Hepatic stellate cell (primary cell): ENCODE measurements at places on chromosomes 6 and 20.

DNA sequence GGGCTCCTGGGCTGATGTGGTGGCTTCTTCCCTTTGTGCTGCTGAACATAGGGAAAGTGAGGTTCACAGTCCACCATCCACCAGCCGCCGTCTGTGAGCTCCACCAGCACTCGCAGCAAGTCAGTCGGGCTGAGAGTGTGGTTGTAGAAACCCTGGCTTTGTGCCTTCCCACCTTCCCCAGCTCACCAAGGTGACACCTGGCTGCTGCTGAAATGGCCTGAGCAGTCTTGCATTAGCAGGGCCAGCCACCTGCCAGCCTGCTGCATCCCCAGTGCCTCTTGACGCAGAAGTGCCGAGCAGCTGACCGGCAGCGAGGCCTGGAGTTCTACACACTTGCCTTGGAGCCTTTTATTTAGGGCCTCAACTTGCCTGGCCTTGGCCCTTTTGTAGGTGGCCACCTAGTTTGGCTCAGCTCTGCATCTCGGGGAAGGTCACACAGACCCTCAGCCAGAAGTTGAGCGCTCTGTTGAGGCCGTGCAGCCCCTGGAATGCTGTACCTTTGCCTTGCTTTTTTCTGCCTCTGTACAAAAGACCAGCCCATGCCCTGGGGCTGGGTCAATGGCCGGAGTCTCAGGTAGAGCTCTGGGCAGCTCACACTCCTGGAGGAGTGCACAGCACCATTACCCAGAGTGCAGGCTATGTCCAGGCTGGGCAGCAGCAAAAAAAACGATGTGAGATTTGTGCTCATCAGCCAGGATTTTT lies 76.5 kb downstream of the PTPN1 start:
- no peak for DNase-seq

DNA sequence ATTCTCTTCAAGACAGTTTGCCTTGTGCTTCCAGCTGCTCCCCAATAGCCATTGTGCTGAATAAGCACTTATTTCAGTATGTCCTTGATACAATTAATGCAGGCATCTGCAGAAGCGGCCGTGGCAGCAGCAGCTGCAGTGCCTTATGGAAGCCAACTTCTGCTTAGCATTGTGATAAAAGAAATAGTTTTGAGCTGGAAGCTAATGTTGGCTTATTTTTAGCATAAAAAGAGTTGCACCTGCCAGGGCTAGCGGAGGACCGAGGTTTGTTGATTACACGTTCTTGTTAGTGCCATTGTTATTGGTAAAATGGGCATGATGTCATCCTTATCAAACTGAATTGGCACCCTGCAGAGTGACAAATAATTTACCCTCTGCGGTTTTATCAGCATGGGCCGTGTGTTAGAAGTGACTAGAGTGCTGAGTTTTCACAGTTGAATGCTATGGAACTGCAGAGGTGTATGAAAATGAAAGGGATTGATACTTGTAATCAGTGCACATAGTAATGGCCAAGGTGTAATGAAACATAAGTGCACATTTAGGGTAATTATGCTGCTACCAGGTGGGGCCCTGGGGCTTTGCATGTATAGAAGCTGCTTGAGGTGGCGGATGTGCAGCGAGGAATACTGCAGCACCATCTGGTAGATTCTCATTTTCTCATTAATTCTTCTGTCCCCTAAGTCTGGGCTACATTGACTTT lies 334.3 kb downstream of the CDKAL1 start:
- DNase-seq: no peak

- no peak for DNase-seq
Measured at GRCh38 chr6:75029333-75029732, 176.5 kb downstream of the COL12A1 start.

DNA sequence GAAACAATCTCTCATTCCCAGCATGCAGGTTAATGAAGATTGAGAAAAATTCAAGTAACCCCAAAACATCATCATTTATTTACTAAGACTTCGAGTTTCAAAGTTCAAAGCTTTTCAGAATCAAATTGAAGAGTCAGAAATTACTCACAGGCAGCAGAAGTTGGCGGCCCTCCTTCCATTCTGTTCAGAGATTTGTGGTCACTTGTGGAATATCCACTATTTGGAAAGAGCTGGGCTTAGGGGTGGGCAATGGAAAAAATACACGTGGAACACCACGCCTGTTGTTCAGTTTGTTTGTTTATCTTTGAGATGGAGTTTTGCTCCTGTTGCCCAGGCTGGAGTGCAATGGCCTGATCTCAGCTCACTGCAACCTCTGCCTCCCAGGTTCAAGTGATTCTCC lies 108.6 kb upstream of the NAA20 start:
- no peak for DNase-seq

DNA sequence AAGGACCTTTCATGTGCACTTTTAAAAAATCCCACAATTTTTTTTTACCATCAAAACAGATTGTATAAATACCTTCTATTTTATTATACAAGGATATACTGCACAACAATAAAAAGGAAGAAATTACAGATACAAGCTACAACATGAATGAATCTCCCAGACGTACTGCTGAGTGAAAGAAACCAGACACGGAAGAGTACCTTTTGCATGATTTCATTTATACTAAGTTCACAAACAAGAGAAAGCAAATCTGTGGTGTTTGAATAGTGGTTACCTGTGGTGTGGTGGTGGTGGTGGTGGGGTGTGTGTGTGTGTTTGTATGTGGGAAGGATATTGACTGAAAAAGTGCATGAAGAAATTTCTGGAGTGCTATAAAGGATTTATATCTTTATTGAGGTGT lies 6.8 kb upstream of the PLCB4 start:
- no peak for DNase-seq

DNA sequence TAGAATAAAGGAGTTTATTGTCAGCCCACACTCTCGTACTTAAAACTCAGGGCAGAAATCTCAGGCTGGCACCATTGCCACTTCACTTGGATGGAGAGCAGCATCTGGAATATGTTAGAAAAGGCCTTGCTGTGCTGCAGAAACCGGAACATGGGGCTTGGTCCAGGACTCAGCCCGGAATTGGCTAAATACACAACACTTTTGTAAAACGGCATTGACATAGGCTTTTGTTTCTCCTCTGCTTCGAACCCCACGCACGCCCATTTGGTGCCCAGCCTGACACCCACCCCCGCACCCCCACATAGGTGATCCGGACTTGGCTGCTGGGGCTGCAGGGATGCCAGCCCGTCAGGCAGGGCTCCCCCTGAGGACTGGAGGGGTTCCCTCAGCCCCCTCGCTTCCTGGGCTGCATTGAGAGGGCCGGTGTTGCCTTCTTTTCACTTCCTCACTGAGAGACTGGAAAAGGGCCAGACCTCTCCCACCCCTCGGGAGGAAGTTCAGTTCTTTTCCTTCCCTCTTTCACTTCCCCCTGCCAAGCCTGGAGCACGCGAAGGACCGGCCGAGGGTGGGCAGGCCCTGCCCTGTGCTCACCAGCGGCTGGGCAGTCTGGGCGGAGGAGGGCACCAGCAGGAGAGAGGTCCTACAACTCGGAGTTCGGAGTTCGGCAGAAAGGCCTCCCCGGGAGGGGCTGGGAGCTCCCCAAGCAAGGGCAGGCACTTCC lies 17.9 kb upstream of the CST3 start:
- DNase-seq: no peak

GRCh38 chr6:111291336-111292259 lies 191.4 kb downstream of the REV3L start:
- DNase-seq: no peak

DNA sequence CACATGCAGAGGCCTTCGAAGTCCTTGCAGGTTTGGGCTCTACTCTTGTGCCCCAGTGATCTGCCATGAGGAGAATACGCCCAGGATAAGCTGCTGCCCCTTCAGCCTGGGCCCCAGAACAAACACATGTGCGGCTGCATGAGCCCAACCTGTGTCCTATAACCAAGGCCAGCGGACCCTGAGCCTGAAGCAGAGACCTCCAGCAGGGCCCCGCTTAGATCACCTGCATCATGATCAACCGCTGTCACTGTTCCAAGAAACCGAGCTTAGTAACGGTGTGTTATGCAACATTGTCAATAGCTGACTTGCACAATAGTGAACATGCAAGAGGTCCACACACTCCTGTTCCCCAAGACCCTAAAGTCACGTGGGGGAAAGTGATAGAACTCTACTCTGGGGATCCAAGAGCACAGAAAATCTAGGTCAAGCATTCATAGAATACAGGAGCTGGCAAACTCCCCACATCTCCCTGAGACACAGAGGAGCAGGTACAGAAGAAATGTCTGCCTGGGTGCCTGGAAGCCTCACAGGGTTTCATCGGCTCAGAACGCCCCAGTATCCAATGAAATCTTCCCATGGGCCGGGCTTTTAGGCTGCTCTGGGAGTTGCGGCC lies 136.2 kb downstream of the BMP7 start:
- no peak for DNase-seq

DNA sequence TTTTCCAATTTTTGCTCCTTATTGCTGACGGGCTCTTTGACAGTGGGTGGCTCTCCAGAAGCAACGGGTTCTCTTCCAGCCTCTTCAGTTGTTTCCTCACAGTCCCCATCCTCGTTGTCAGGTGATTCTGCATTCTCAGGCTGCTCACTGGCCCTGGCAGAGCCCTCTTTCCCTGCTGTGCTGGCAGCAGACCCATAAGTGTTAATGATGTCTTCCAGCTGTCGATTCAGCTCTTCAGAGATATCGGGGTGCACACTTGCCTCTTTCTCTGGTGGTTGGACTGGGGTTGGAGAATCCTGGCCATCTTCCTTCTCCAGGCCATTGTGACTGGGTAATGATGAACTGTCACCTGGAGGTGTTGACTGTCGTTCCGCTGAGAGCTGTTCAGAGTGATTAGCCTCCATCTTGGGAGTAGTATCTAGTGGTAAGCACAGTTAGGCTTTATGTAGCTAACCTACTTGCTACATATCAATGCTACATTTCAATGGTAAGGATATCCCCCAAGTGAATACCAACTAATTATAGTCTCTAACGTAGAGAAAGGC lies 3.2 kb downstream of the TXLNB start:
- no peak for DNase-seq

- peak; percentile 70 for DNase-seq
Measured at GRCh38 chr20:48831718-48832404, 4.1 kb upstream of the PREX1 start.

DNA sequence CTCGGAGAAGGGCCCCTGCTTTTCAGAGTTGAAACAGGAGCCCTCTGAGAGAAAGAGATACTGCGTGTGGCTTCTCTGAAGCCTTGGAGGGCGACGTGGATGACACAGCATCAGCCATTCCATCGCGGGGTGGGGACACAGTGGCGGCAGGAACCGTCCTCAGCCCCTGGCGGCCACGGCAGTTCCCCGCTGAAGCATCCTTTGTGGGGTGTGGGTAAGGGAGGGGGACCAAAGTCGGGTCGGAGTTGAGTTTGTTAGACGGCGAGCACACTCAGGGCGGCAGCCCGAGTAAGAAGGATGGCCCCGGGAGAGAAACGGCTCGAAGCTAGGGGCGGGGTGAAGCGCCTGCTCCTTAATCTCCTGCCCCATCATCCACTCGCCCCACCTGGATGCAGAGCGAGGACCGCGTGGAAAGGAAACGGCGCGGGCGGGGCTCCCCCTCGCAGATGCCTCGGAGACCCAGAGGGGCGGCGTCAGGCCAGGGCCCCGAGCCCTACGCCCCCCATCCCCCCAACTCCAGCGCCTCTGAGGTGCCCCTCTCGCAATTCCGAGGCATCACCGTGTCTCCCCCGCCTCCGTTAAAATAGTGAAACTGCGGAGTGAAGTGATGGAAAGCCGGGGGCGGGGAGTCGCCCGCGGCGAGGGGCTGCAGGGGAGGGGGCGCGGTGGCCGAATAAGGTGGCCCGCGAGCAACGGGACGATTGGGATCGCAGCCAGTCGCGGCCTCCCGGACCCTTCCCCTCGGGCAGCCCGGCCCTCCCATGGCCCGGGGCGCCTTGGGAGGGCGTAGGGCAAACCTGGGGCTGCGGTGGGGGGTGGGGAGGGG lies 796 bp upstream of the RREB1 start:
- DNase-seq: peak; percentile 60

- no peak for DNase-seq
Measured at GRCh38 chr6:24430086-24430485, 27.4 kb downstream of the MRS2 start.

GRCh38 chr20:9401371-9401770 lies 113.0 kb upstream of the LAMP5 start:
- no peak for DNase-seq

DNA sequence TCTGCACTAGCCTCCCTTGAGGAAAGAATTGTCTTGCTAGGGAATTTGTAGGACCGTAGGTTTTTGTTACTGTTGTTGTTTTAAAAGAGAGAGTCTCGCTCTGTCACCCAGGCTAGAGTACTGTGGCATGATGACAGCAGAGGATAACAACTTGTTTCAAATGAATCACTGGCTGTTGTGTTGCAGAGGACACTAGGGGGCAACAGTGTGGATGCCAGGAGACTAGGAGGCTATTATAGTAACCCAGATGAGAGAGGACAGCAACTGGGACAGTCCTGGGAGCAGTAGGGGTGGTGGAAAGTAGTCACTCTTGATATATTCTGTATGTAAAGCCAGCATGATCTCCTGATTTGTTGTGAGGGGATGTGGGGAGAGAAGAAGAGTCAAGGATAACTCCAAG lies 41.8 kb upstream of the LAMA4 start:
- DNase-seq: peak; percentile 33

- DNase-seq: peak; percentile 45
Measured at GRCh38 chr6:151675746-151676459, 131.6 kb upstream of the ESR1 start.

DNA sequence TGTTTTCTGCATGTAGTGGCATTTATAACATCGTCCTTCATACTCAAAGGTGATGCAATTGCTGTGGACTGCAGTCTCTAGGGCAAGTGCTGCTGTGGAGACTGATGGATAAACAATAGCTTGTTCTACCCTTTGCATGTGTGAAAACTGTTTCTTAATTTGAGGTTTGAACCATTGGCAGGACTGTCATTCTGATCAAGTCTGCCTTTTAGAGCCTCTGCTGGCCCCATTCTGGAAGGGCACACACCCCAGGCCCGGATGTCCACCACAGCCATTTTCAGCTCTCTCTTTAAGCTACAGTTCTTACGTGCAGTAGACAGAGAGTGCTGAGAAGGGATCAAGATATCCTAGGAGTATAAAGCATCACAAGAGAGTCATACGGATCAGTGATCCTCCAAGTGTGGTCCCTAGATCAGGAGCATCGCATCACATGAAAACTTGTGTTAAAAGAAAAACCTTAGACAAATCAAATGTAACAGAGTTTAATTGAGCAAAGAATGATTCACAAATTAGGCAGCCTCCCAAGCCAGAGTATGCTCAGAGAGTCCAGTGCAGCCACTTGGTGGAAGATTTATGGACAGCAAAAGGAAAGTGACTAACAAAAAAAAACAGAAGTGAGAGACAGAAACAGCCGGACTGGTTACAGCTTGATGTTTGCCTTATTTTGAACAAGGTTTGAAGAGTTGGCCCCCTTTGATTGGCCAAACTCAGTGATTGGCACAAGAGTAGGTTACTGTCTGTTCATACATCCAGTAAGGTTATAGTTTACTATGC lies 52.0 kb downstream of the FRK start:
- DNase-seq: peak; percentile 2

DNA sequence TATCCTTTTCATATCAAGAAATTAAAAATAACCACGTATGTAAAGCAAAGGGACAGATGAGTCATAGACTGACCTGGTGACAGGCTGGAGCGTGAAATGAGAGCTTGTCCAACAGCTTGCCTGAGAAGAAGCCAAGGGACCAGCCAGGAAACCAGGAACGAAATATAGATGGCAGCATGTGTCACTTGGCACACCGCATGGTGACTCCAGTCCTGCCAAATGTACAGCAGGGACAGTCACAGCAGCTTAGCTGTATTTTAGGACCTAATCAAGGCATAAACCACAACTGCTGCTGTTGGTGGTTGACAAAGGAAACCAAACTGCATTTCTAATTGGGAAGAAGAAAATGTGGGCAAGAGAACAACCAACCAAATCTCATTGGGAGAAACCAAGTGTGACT lies 755.0 kb downstream of the TFAP2A start:
- DNase-seq: no peak

- DNase-seq: no peak
Measured at GRCh38 chr6:19210849-19211590, 626.1 kb upstream of the ID4 start.
